A549 treated with GW870086 at 1 μM for 4 hours (cell line): ENCODE measurements at places on chromosomes 1 and 21. TPM values are rescaled to one million over a fixed set of nuclear protein-coding genes. Genes with fewer than 3 reads are reported as not detected.

C1QTNF12 gene
- total RNA-seq = 0.98 to 1.7 TPM (median 1.6 TPM) in 5 replicates

PAQR7 gene
- total RNA-seq = 4.4 to 5.8 TPM (median 4.8 TPM) in 5 replicates

ZBTB18 gene
- 3.6 to 5.3 TPM (median 4.7 TPM) in 5 replicates for total RNA-seq

MYOG gene
- total RNA-seq = not detected in 5 replicates

MAB21L3 gene
- 0.08 TPM in 1 of 5 replicates, not detected in the others for total RNA-seq
